Suprapubic skin (tissue), 4 donors: ENCODE measurements at places on chromosomes 2 and 18.

DNA sequence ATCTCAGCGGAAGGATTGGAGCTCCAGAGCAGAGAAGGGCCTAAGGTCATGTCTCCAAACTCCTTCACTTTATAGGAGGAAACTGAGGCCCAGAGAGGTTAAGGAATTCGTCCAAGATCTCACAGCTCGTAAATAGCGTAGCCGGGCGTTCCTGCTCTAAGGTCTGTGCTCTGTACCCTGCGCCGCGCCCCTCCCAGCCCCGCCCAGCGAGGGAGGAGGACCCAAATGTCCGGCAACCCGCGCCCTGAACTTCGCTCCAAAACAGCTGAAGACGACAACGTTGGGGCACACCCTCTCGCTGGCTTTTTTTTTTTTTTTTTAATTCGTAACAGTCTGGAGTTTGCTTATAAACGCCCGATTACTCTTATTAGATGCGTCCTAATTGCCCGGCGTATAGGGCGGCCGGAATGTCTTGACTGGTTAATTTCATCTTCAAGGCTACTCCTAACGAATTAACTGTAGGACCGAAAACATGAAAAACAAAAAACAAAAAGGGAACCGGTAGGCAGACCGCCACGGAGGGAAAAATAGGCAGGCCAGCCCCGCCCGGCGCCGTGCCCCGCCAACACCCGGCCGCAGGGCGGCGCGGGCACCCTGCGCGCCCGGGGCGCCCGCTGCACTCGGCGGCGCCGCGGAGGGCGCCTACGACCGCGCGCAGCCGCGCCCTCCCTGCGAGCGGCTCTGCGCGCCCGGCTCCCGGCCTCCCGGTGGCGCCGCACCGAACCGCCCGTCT lies 928 bp upstream of the FOSL2 start:
- peak; percentile 98 for DNase-seq
- peaks cover 20% of the 10 kb centered on the region for H3K4me1 ChIP-seq
- peak overlapping the region; percentile 99 for H3K27ac ChIP-seq
- H3K36me3 ChIP-seq, result no peaks in the 10 kb centered on the region
- no peaks in the 10 kb centered on the region for H3K27me3 ChIP-seq
- peak overlapping the region; percentile 97 for H3K4me3 ChIP-seq

- no peak overlapping the region for H3K4me3 ChIP-seq
- DNase-seq, result no peak
- no peak overlapping the region for H3K27ac ChIP-seq
- peaks cover 7% of the 10 kb centered on the region for H3K4me1 ChIP-seq
- no peaks in the 10 kb centered on the region for H3K27me3 ChIP-seq
Measured at GRCh38 chr2:201696151-201696659, 2.2 kb downstream of the MPP4 start.

- H3K4me3 ChIP-seq, result no peak overlapping the region
- no peaks in the 10 kb centered on the region for H3K36me3 ChIP-seq
- peaks cover 25% of the 10 kb centered on the region for H3K4me1 ChIP-seq
- DNase-seq, result no peak
- H3K27me3 ChIP-seq, result no peaks in the 10 kb centered on the region
Measured at GRCh38 chr2:239359196-239359912, 41.5 kb downstream of the HDAC4 start.

DNA sequence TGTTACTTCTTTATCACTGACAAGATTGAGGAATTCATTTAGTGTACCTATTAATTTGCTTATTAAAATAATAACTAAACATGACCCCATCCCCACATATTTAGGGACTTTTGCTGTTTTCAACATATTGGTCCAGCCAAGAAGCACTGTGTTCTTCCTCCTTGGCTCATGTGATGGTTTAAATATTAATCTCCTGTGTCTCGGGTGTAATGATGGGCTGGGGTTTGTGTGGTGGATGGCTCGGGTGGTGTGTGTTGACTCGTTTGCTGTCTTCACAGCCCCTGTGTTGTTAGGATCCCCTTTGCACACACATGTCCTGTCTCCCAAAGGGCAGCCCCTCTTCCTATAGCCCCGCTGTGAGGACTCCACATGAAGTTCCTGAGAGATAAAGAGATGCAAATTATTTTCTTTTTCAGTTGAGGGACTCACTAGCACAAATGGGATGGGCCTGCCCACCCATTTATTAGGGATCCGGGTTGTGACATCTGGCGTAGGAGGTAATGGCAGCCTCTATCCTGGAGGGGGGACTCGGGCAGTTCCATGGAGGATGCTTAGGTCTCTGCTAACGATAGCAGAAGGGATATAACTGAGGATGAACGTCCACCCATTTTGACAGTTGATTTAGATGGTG lies 53.4 kb downstream of the FHOD3 start:
- H3K4me1 ChIP-seq, result peaks cover 4% of the 10 kb centered on the region
- no peaks in the 10 kb centered on the region for H3K36me3 ChIP-seq
- H3K27me3 ChIP-seq, result no peaks in the 10 kb centered on the region
- H3K4me3 ChIP-seq, result no peak overlapping the region
- no peak for DNase-seq

DNA sequence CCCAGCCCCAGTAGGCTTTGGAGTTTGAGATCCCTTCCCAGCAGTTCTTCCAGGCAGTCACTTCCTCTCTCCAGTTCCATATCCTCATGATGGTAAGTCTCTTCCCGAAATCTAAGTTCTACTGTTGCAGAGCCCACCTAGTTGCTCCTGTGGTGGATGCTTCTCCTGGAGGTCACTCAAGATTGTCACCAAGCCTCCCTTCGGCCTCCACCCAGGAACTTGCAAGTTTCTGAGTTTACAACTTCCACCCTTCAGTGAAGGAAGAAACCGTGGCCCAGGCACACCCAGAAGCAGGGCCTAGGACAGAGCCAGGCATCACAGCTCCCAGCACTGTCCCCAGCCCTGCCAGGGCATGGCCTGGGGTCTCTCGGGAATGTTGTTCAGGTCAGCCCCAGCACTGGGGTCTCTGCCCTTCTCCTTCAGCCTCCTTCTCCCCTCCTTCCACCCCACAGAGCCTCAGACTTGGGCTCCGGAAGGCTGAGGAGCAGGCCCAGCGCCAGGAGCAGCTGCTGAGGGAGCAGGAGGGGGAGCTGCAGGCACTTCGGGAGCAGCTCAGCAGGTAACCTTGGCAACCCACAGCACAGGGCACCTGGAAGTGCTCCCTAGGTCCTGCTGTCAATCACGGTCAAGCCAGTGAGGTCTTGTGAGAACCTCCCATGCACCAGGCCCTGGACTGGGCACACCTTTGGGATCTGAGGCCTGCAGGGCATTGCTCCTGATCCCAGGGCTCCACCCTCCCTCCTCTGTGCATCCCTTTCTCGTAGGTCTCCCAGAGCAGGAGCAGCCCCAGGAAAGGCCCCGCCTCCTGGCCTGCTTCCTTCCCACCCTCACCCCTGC lies 7.1 kb downstream of the RUFY4 start:
- no peaks in the 10 kb centered on the region for H3K4me1 ChIP-seq
- peaks cover 3% of the 10 kb centered on the region for H3K27me3 ChIP-seq
- no peak overlapping the region for H3K27ac ChIP-seq
- no peak overlapping the region for H3K4me3 ChIP-seq

DNA sequence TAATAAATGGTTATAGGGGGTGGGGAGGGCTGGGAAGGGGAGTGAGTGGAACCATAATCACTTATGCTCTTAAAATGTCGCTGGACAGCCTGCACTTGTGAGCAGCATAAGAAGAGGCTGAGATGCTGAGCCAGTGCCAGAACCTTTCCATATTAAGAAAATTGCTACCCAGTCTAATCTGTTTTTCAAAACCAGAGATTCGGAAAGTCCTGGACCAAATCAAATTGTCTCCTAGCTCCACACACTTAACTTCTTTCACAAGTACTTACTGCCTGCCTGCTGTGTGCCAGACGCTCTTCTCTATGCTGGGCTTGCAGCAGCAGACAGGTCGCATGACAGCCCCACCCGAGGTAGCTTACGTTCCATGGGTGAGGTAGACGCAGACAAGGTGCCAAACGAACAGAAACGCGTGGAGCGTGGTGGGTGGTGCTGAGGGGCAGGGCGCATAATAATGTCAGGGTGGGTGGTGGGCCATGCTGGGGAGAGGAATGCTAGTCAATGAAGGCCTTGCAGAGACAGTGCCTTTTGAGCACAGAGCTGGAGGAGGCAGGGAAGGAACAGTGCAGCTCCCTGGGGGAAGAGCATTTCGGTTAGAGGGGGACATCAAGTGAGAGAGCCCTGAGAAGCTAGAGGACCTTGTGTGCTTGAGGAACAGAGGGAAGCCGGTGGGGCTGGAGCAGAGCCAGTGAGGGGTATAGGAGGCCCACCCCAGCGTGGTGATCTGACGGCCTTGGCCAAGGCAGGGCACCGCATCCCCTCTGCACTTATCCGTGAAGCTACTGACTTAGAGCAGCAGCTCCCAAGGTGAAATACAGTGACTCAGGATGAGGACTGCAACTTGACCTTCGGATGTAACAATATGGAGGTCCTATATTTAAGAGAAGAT lies 123.5 kb upstream of the DAPL1 start:
- no peak overlapping the region for H3K27ac ChIP-seq
- no peak for DNase-seq
- no peaks in the 10 kb centered on the region for H3K27me3 ChIP-seq

DNA sequence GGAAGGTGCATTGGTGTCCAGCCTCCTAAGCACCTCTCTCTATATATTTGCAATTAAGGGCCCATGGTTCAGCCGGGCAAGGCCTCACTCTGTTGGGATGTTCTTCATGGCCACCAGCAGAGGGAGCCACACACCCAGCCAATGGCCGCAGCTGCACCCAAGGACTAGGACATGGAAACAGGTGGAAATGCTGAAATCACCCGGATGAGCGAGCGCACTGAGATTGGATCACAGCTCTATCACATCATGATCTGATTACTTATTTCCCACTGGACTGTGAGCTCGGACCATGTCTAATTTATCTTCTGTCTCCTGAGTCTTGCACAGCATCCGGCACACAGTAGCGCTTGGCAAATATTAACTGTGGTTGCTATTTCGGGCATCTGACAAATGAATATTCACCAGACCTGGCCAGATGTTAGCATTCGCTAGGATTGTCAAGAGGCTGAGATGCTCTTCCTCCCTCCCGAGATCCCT lies 31.2 kb downstream of the KIF3C start:
- H3K36me3 ChIP-seq, result no peaks in the 10 kb centered on the region
- H3K4me3 ChIP-seq, result no peak overlapping the region
- H3K27ac ChIP-seq, result no peak overlapping the region
- DNase-seq, result peak; percentile 70
- H3K4me1 ChIP-seq, result no peaks in the 10 kb centered on the region
- H3K27me3 ChIP-seq, result no peaks in the 10 kb centered on the region

GRCh38 chr2:11077411-11077810 lies 77.9 kb upstream of the SLC66A3 start:
- H3K36me3 ChIP-seq, result no peaks in the 10 kb centered on the region
- no peak overlapping the region for H3K4me3 ChIP-seq
- no peak for DNase-seq
- H3K4me1 ChIP-seq, result no peaks in the 10 kb centered on the region
- no peak overlapping the region for H3K27ac ChIP-seq

- no peaks in the 10 kb centered on the region for H3K27me3 ChIP-seq
- H3K4me1 ChIP-seq, result no peaks in the 10 kb centered on the region
- DNase-seq, result no peak
- H3K36me3 ChIP-seq, result no peaks in the 10 kb centered on the region
- H3K4me3 ChIP-seq, result no peak overlapping the region
- no peak overlapping the region for H3K27ac ChIP-seq
Measured at GRCh38 chr2:12212841-12213597, 466.6 kb downstream of the LPIN1 start.

- H3K36me3 ChIP-seq, result peaks cover 61% of the 10 kb centered on the region
- DNase-seq, result no peak
- no peak overlapping the region for H3K27ac ChIP-seq
Measured at GRCh38 chr2:171034315-171034714, 105.3 kb downstream of the GORASP2 start.

DNA sequence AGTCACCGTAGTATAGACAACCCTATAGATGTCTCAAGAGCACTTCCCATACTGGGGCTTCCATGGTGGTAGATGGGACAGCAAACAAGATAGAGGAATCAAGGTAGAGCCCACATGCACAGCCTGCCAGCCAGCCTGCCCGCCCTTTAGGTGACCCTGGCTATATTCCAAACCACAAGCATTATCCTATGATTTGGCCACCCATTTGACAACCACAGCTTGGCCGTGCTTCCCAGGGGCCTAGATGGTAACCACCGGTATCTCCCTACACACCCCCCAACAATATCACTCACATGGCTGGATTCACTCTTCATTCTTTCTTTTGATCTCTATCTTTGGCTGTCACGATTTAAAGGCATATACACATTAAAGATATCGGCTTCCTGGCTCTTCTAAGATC lies 85.3 kb downstream of the CDK15 start:
- no peak overlapping the region for H3K4me3 ChIP-seq
- DNase-seq, result no peak
- no peak overlapping the region for H3K27ac ChIP-seq
- H3K4me1 ChIP-seq, result peaks cover 29% of the 10 kb centered on the region
- H3K27me3 ChIP-seq, result no peaks in the 10 kb centered on the region

GRCh38 chr18:30280186-30280585 lies 762.4 kb downstream of the DSC3 start:
- H3K36me3 ChIP-seq, result no peaks in the 10 kb centered on the region
- no peak for DNase-seq
- no peaks in the 10 kb centered on the region for H3K4me1 ChIP-seq
- H3K4me3 ChIP-seq, result no peak overlapping the region

GRCh38 chr2:122528061-122528460 lies 772.6 kb downstream of the TSN start:
- H3K4me1 ChIP-seq, result no peaks in the 10 kb centered on the region
- H3K27me3 ChIP-seq, result no peaks in the 10 kb centered on the region
- no peaks in the 10 kb centered on the region for H3K36me3 ChIP-seq

GRCh38 chr18:76351961-76352581 lies 143.0 kb downstream of the ZNF516 start:
- no peak overlapping the region for H3K4me3 ChIP-seq
- H3K36me3 ChIP-seq, result peaks cover 10% of the 10 kb centered on the region
- no peaks in the 10 kb centered on the region for H3K27me3 ChIP-seq
- H3K27ac ChIP-seq, result no peak overlapping the region

GRCh38 chr2:193583638-193584400 lies 1389.1 kb upstream of the TMEFF2 start:
- no peaks in the 10 kb centered on the region for H3K4me1 ChIP-seq
- H3K27me3 ChIP-seq, result no peaks in the 10 kb centered on the region
- no peak overlapping the region for H3K4me3 ChIP-seq
- DNase-seq, result no peak
- H3K36me3 ChIP-seq, result no peaks in the 10 kb centered on the region

- H3K4me3 ChIP-seq, result peak overlapping the region; percentile 38
- peaks cover 13% of the 10 kb centered on the region for H3K4me1 ChIP-seq
- H3K27ac ChIP-seq, result no peak overlapping the region
- no peak for DNase-seq
- H3K36me3 ChIP-seq, result no peaks in the 10 kb centered on the region
Measured at GRCh38 chr18:58195278-58195765, 151.3 kb downstream of the NEDD4L start.

DNA sequence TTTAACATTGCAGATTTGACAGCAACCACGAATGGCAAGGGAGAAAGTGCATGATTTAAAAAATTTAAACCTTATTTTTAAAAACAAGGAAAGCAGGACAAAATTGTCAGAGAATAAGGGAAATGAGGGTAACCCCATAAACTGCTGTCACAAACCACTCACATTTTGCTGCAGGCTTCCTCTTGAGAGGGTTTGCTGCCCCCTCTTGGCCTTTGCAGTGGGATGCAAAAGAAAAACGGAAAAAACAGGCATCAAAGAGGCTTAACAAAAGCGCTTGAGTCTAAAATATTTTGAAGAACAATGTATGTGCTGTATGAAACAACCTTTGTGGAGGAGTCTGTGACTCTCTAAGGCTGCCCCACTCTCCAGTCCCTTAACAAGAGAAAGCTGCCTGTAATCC lies 91.6 kb downstream of the TMX3 start:
- no peak overlapping the region for H3K4me3 ChIP-seq
- no peaks in the 10 kb centered on the region for H3K36me3 ChIP-seq
- H3K4me1 ChIP-seq, result no peaks in the 10 kb centered on the region
- H3K27me3 ChIP-seq, result no peaks in the 10 kb centered on the region

GRCh38 chr2:188776634-188777033 lies 197.5 kb upstream of the COL3A1 start:
- no peaks in the 10 kb centered on the region for H3K36me3 ChIP-seq
- H3K4me3 ChIP-seq, result no peak overlapping the region
- H3K4me1 ChIP-seq, result no peaks in the 10 kb centered on the region
- H3K27ac ChIP-seq, result no peak overlapping the region
